GM13976 (cell line): ENCODE measurements at places on chromosomes 1 and 21.
A peak's percentile ranks its signal among the peaks of the same experiment; 100 is the strongest.

DNA sequence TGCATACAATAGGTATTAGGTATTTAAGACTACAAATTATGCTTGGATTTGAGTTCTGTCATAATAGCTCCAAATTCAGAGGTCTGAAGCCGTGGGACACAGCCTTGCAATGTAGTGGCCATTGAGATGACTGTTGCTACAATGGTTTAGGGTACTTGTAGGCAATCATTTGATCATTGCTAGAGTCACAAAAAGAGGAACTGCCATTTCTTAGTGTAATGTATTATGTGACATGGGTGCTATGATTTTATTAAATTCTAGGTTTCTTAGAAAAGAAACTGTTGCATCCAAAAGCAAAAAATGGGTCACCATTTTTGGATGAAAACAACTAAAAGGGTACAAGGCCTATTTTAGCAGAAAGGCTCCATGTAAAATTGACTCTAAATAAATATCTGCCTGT lies 129.9 kb upstream of the ZNF644 start:
- DNase-seq, result no peak

DNA sequence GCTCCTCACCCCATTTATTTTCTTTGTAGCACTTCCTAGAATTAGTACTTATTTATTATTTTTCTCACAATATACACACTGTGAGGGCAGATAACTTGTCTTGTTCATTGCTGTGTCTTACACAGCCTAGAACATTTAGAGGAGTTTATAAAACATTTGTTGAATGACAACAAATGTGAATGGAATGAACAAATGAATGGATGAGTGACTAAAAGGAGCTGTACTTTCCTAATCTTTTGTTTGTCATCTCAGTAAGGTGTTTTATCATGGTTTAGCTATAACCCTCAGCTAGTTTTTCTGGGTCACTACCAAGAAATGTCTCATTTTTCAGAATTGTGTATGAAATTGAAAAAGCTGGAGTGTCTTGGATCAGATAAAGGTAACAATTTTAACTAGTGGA lies 239.3 kb upstream of the KCNK2 start:
- no peak for DNase-seq

DNA sequence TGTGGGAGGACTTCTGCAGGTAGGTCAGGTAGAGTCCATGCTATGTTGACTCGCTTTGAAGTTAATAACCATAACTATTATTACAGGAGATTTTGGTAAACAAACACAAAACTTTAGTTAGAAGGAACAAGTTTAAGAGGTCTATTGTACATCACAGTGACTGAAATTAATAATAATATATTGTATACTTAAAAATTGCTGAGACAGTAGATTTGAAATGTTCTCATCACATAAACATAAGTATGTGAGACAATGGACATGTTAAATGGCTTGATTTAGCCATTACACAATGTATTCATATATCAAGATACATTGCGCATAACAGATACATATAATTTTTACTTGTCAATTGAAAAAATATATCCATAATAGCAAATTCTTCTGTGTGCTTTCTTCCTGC lies 91.4 kb upstream of the CD53 start:
- no peak for DNase-seq

GRCh38 chr1:116314305-116314919 lies 58.6 kb upstream of the ATP1A1 start:
- no peak for DNase-seq

GRCh38 chr1:82991569-82991968 lies 1007.4 kb downstream of the TTLL7 start:
- no peak for DNase-seq

GRCh38 chr1:50421768-50422674 lies 1.2 kb downstream of the DMRTA2 start:
- no peak for DNase-seq

- DNase-seq, result no peak
Observed at GRCh38 chr1:95620076-95620475, 386.1 kb downstream of the RWDD3 start.

- DNase-seq, result no peak
Observed at GRCh38 chr1:243715285-243715684, 134.8 kb downstream of the AKT3 start.

DNA sequence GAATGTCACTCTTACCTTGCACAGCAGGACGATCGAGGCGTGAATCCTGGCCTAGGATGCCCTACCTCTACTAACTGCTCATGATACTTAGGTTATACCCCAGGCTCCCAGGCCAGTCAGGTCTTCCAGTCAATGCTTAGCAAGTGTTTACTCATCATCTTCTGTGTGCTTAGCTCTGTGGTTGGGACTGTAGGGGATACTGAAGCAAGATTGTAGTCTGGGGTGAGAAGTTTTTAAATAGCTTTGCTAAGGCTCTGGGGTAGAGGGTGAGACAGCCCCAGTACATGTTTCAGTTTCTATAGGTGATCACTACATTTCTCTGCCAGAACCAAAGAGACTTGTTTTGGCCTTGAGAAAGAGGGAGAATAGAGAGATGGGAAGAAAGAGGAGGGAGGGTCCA lies 250.8 kb upstream of the KIAA0040 start:
- no peak for DNase-seq

DNA sequence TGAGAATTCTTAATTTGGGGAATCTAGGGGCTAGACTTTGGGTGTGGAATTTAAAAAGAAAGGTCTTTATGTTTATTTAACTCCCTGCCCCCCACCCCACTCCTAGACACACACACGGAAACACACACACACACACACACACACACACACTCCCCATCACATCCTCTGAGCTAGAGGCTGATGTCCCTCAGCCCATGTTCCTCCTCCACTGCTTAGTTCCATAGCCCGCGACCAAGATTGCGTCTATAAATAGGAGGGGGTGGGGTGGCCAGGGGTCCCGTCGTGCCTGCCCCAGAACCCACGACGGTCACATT lies 655 bp upstream of the KIRREL1 start:
- no peak for DNase-seq

- no peak for DNase-seq
Observed at GRCh38 chr1:114216431-114217173, 62.9 kb upstream of the SYT6 start.

DNA sequence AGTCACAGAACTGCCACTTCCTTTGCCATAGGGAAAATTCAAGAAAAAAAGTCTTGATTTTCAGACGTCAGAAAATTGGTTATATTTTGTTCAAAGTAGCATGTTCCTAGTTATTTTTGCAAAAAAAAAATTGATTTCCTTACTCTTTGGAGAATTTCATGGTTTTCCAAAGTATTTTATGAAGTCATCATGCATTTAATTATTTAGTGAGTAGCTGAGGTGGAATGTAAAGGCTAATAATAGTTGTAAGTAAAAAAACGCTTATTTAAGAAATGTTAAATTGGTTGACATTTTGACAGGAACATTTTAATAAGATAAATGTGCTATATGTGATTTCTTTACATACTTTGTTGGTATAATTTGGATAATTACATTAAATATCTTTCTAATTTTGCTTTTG lies 20.8 kb downstream of the TSEN15 start:
- no peak for DNase-seq

DNA sequence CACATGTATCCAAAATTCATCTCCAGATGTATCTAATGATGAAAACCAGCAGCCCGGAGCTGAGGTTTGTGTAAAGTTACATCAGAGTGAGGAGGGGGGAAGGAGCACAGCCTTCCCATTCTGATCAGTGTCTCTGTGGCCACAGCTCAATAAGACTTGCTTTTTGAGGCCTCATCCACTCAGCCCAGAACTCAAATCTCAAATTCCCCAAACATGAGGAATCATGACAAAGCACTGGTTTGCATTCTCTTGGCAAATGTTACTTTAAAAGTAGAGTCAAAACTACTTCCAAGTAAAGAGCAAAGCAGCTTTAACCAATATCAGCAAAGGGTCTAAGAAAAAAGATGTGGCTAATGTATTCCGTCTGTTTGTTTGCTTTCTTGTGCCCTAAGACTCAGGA lies 30.9 kb downstream of the CCN1 start:
- DNase-seq, result no peak

DNA sequence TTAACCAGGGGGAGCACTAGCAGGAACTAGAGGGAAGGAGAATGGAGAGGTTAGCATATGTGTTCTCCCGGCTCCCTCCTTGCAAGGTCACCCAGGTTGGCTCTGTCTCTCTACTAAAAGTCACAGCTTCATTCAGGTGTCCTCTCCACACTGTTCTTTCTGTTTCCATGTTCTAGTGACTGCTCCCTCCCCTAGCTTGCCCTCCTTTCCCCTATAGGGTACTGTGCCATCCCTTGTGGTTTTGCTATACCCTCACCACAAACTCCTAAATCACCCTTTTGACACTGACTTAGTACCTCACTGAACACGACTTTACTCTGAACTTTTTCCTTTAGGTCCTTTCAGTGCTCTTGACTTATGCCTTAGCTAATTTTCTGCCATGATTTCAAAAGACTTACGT lies 389.3 kb downstream of the ST6GALNAC3 start:
- no peak for DNase-seq

- DNase-seq, result no peak
Observed at GRCh38 chr21:41043014-41043413, 124.9 kb upstream of the BACE2 start.

DNA sequence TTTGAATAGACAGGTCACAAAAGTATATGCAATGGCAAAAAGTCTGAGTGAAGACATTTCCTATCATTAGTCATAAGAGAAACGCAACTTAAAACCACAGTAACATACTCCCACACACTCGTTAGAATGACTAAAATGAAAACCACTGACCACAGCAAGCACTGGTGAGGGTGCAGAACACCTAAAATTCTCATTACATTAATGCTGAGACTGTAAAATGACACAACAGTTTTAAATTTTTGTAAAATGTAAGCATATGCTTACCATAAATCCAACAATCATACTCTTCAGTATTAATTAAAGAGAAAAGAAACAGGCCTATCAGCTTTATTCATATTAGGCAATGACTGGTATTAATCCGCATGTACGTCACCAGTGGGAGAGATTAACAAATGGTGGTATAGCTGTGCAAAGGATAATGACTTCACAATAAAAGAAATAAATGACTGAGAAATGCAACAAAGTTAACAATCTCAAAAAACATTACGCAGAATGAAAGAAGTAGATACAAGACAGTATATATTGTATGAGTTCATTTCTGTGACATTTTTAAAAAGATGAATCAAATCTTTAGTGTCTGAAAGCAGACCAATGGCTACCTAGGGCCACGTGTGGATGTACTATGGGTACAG lies 253.5 kb downstream of the AKT3 start:
- DNase-seq, result peak; percentile 54

DNA sequence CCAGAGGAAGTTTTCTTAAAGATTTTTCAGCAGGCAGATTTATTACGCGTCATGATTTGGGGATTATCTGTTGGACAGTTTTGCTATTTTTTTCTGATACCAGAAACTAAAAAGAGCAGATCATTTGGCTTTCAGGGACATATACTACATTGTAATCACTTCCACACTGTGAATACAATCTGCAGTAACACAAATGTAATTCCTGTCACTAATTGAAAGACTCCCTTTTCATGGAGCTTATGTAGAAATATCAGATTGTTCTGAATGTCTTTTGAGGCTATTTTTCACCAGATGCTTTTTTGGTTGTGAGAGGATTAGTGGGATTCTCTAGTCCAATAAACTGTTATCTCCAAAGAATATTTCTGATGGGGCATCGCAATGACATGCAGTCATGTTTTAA lies 464.2 kb downstream of the DISC1 start:
- DNase-seq, result no peak

- DNase-seq, result peak; percentile 92
Observed at GRCh38 chr1:38046884-38047602, 450 bp upstream of the POU3F1 start.

DNA sequence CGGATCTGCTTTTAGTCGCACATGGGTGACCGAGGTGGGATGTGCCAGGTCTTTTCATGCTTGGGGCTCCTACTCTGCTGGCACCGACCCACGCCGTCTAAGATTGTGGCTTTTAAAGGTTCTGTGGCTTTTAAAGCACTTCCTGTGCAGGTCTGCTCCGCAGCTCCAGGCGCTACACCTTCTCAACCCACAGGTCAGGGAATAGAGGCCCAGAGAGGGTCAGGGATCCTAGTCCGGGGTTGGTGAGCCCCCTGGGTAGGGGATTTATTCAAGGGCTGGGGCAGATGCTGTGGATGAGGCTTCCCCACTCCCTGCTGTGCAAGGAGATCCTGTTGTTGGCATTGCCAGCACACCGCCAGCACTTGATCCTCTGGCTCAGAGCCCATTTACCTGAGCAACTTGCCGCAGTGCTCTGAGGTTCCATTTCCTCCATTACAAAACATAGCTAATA lies 212.8 kb upstream of the RAB4A start:
- DNase-seq, result no peak

GRCh38 chr1:162094271-162094670 lies 24.8 kb downstream of the NOS1AP start:
- DNase-seq, result no peak

- DNase-seq, result no peak
Observed at GRCh38 chr1:160570840-160571239, 8.5 kb downstream of the CD84 start.

DNA sequence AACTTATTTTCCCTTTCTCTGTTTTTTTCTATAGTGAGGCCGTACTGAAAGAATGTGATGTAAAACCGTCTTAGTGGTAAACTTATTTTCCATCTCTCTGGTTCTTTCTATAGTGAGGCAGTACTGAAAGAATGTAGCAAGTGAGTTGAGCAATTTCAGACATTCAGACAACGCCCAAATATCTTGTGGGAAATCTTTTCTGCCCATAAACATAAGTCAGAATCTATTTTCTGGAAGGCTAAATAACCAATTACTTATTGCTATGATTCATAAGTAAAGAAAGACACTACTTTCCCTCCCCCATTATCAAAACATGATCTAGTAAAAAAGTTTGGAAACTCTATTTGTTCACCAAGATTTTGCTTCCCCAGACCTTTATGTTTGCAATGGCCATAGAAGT lies 18.8 kb upstream of the SCCPDH start:
- DNase-seq, result no peak

GRCh38 chr21:45209685-45210284 lies 77.9 kb downstream of the POFUT2 start:
- peak; percentile 78 for DNase-seq

- DNase-seq, result no peak
Observed at GRCh38 chr1:2969845-2970291, 51.4 kb upstream of the ACTRT2 start.

DNA sequence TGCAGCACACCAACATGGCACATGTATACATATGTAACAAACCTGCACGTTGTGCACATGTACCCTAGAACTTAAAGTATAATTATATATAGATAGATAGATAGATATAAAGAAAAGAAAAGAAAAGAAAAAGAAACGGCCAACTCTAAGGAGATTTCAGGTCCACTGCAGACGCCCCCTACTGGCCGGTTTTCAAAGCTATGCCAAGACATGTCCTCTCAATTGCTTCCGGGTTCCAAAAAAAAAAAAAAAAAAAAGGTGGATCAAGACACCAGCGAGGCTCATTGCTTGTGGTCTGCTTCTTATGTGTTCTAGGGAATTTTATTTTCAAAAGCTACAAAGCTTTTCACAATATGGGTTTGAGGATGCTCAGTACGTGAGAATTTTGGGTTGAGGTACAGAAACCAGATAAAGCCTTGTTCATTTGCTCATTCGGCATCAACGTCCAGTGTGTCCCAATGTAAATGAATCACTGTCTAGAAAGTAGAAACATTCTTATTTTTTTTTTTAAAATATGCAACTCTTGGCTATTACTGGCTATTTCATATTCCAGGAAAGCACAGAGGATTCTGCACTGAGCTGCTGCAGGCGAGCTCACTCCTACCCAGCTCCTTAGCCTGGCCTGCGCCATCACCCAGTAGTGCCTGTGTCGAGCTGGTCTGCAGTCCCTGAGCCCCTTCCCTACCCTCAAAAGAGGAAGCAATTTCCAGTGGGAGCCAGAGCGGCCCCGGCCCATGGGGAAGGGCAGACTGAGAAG lies 643.0 kb downstream of the KIF26B start:
- DNase-seq, result no peak
